ENCODE measurements at places on chromosomes 16 and 17.

GRCh38 chr17:63841350-63842172, 924 bp downstream of the SMARCD2 start:
- no peak for DNase-seq

- DNase-seq, result no peak
Measured at GRCh38 chr17:57657211-57657610, 87.9 kb downstream of the CCDC182 start.

DNA sequence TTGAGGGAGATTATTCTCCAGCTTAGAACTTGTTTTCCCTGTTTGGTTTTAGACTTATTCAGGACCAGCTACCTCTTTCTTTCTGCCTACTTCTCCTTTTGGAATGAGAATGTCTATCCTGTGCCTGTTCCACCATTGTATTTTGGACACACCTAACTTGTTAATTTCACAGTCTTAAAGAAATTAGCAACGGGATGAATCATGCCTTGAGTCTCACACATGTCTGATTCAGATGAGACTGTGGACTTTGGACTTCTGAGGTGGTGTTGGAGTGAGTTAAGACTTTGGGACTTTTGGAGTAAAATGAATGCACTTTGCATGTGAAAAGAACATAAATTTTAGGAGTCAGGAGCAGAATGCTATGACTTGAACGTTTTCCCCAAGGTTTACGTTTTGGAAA, 581.4 kb downstream of the CDH11 start:
- DNase-seq, result no peak

DNA sequence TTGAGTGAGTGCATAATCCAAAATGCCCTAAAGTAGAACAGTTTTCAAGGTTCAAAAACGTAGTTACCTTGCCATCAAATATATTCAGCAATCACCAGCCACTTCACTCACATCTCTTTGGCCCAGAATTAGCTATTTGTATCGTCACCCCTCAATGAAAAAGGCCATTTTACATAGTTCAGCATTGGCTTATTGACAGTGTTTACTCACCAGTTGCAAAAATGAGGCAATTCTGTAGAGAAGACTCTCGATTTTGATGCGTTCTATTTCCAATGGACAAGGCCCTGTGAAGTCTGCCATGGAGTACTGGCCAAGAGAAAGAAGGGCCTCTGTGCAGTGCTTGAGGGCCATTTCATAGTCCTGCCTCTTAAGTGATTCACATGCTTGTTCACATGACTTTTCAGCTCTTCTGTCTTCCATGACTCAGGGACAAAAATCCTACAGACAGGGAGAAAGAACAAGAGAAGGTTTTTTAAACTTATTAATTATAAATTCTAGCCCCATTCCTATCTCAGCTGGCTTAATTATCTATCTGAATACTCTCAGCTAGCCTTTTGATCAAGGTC, 26.5 kb downstream of the HELZ start:
- DNase-seq, result no peak

GRCh38 chr17:28333083-28333746, 2.1 kb downstream of the IFT20 start:
- no peak for DNase-seq

DNA sequence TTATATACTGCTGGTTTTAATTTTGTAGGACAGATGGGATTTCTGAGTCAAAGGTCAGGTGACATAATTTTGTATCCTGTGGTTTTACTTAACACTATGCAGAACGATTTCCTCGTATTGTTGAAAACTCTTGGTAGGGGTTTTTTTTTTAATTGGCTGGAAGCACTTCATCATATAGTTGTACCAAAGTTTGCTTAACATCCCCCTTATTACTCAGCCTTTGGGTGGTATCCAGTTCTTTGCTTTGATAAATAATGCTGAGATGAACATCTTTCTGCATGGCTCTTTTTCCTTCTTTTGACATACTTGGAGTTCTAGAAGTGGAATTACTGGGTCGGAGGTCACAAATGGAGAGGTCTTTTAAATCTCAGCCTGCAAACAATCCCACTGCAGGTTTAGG, 419.1 kb downstream of the MAF start:
- DNase-seq, result no peak

Measured in esophagus squamous epithelium (tissue), 5 donors.